ENCODE measurements at places on chromosomes 11 and 22. TPM values are rescaled to one million over a fixed set of nuclear protein-coding genes. Genes with fewer than 3 reads are reported as not detected.
A peak's percentile ranks its signal among the peaks of the same experiment; 100 is the strongest.

TRIM51 gene
- polyA plus RNA-seq = not detected

TMEM86A gene
- 3.8 TPM for polyA plus RNA-seq

PKP3 gene
- 0.16 TPM for polyA plus RNA-seq

MS4A15 gene
- polyA plus RNA-seq = not detected

FAM180B gene
- polyA plus RNA-seq = 2.6 TPM

CSF2RB gene
- polyA plus RNA-seq = 1.6 TPM

PYGM gene
- 294 TPM for polyA plus RNA-seq

NAALAD2 gene
- polyA plus RNA-seq = 5.2 TPM

MS4A6E gene
- not detected for polyA plus RNA-seq

LYVE1 gene
- polyA plus RNA-seq = 66.6 TPM

OR4A16 gene
- polyA plus RNA-seq = not detected

- no peak for DNase-seq
Measured at GRCh38 chr11:11667056-11667455, 45.3 kb upstream of the GALNT18 start.

DNA sequence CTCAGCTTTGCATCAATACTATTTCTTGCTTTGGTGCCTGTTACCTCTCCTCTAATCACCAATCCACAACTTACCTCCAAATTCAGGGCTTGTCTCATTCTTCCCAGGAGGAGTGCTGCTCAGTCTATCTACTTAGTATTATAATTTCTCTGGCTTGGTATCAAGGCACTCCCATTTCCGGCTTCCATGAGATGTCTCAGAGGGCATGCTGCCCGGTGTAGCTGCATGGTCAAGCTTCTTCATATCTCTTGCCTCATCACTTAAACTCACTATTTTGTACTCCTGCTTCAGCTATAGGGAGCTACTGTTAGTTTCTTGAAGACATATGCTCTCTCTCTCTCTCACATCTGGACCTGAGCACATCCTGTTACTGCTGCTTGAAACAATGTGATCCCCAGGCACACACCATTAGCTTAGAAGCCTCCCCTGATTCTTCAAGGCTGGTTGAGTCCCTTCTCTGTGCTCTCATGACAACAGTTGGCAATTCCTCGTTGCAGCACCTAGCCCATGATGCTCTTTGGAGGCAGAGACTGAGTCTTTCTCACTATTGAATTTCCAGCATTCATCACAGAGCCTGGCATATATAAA lies 182.8 kb upstream of the SYN3 start:
- no peak for DNase-seq

- no peak for DNase-seq
Measured at GRCh38 chr11:129061492-129062230, 119.0 kb upstream of the TP53AIP1 start.

- no peak for DNase-seq
Measured at GRCh38 chr11:117117681-117118080, 19.5 kb upstream of the SIK3 start.

DNA sequence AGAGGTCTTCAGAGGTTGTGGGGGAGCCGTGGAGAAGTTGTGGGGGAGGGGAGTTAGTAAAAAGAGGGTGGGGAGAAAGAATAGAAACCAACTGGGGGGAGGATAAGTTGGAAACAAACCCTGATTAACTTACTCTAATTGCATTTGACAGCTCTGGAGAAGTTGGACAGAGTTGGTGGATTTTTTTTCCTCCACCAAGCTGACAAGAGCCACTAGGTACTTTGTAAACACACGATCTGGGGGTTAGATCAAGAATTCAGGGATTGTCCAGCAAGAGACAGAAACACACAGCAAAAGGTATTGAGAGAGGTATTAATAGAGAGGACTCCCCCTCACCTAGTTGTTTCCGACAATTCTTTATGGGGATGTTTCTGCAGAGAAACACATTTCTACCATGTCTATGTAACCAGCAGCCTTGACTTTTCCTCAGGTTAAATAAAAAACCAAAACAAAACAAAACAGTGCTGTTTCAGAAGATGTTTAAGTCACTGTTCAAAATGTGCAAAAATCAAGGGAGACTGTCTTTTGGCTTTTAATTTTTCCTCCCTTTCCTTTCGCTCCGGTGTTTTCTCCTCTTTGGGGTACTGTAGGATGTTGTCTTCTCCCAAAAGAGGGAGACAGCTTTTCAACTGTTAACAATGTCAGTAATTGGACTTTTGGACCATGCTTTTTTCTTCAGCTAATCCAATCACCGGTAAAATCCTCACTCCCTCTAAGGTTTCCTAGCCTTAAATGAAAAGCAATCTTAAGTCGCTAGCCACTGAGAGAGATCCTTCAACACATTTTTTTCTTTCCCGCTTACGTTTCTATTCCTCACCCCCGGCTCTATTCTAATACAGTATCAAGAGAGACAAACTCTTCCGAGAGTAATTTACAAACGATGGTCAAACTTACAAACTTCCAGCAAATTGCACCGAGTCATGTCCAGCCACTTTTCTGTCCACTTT lies 708 bp downstream of the MAML2 start:
- no peak for DNase-seq

DNA sequence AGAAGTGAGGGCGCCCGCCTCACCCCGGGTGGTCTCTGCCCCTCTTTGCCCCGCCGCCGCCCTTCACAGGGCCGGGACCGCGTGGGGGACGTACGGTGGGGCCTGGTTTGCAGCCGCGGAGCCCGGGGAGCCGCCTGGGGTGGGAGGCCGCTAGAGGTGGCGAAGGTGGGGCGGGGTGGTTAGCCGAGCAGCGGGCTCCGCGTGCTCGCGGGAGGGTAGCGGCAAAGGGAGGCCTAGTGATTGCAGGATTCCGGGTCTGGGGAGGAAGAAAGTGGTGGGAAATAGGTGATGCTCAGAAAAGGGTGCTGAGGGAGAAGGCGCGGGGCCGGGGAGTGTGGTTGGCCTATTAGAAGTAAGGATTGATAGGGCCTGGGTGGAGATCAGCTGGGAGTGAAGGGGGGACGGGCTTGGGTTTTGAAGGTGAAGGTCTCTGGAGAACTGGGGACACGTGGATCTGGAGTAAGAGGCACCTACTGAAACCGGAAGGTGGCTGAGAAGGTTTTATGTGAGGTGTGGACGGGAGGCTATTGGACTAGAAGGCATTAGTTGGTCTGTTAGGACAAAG lies 571 bp downstream of the FAR1 start:
- no peak for DNase-seq

- peak; percentile 43 for DNase-seq
Measured at GRCh38 chr11:103842795-103843194, 193.6 kb upstream of the DDI1 start.

DNA sequence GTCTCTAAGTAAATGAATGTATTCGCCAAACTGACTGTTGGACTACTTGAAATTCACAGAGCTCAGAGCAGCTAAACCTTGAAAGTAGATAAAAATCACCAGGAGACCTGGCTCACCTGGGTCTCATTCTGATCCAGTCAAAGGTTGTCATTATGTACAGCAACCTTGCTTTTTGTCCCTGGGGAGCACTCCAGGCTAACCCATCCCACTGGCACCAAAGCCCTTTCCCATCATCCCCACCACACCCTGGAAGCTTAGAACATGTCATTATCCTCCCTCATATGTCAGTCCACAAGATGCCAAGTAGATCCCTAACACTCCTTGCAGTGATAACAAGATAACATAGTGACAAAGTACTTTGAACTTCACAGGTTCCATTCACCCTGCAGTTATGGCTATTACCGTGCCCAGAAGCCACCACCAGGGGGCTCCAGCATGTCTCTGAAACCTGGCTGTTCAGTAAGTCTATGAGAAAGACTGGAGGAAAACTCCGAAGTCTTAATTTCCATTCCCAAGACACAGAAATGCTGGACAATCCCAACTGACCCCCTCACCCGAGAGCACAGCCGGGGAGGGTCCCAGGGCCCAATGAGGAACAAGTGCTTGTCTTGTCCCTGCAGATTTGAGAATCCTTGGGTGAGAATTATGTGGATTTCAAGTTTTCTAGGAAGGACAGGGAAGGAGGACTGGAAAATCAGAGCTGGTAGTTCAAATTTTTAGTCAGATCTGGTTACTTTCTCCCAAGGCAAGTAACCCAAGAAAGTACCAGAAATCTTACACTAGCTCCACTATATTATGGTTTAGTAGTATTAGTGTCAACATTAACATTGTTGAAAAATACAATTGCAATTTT lies 43.0 kb upstream of the USP47 start:
- peak; percentile 34 for DNase-seq

- no peak for DNase-seq
Measured at GRCh38 chr11:112216561-112217105, 9.6 kb upstream of the PTS start.

DNA sequence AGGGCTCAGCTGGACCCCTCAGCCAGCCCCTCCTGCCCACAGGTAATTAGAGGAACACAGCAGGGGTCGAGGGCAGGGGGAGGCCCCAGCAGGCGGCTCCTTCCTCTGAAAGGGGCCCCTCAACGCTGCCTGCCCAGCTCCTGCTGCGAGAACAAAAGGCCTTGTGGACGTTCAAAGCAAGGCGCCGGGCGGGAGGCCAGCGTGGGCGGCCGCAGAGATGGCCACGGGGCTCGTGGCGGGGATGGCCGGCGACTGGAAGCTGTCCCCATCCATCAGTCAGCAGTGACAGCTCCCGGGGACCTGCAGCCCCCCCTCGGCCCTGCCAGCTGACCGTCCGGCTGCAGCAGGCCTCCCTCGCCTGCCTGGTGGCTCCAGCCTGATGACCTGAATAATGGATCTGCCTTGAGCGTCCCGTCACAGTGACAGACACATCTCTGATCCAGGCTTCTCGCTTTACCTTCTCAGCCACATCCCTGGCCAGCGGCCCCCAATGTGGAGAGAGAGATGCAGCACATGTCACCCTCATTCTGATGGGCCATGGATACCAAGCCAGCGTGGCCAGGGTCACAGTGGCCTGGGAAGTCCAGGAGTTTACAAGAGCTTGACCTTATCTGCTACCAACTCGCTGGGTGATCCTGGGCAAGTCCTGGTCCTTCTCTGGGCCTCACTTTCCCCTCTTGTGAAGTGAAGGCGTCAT lies 159.3 kb downstream of the MN1 start:
- DNase-seq = no peak

GRCh38 chr11:9803685-9804418 lies 140.0 kb downstream of the SWAP70 start:
- peak; percentile 75 for DNase-seq

GRCh38 chr22:23565305-23565914 lies 14.7 kb downstream of the IGLL1 start:
- no peak for DNase-seq

- DNase-seq = no peak
Measured at GRCh38 chr22:19851291-19852176, 3.1 kb downstream of the GNB1L start.

- DNase-seq = no peak
Measured at GRCh38 chr11:2102132-2102882, 36.9 kb downstream of the IGF2 start.

- DNase-seq = no peak
Measured at GRCh38 chr11:79397252-79397651, 43.6 kb downstream of the TENM4 start.

GRCh38 chr11:108516125-108516524 lies 17.9 kb upstream of the POGLUT3 start:
- no peak for DNase-seq

DNA sequence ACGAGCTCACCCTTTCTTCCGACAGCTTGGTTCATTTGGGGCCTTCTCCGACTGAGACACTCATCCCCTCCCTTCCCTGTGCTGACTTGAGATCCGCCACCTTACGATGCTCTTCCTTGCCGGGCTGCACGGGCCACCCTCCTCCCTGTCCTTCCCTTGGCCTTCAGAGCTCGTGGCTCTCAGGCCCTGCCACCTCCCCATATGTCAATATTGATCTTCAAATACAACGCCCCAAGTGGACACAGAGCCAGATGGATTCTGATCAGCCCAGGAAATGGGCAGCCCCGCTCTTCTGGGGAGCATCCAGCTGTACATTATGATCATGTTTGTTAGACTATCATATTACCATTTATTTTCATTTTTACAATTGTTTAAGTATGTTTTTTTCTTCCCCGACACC lies 812.8 kb downstream of the TBC1D22A start:
- DNase-seq = no peak

GRCh38 chr11:81071606-81072005 lies 1630.8 kb upstream of the TENM4 start:
- no peak for DNase-seq

GRCh38 chr11:47332303-47332711 lies 20.2 kb downstream of the MYBPC3 start:
- DNase-seq = no peak

- DNase-seq = no peak
Measured at GRCh38 chr11:30876663-30877396, 290.7 kb upstream of the MPPED2 start.

DNA sequence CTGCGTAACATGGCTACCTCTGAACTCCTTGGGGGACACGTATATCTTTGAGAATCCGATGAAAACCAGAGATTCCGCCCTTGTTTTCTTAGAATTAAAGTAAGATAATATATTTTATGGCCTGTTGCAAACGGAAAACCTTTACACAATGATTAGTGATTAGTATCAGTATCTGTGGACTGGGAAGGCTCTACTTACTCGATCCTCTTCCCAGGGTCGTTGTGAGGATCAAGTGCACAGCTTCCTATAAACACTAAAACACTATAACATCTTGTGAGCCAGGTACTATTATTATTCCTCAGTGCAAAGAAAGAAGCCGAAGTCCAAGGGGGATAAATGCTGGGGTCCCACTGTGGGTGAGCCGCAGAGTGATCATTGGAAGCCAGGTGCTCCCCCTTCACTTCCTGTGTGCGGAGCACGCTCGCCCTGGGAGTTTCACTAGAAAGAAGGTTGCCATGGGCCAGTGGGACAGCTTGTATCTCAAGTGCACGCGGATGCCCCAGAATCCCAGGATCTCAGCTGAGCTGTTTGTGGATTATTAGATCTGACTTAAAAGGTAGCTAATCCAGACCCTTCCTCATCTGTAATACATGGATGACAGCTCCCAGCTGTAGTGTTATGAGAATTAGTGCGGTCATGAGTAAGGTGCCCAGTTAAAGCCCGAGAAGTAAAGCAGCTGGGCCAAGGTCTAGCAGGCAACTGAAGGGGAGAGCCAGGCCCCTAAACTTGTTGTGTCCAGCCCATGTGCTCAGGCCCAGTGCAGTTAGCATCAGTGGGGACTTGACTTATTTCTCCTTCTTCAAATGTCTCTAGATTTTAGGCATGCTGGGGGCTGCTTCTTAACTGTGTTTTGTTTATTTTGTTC lies 839 bp downstream of the CBY1 start:
- no peak for DNase-seq

GRCh38 chr22:50665738-50666137 lies 6.9 kb upstream of the SHANK3 start:
- no peak for DNase-seq

- no peak for DNase-seq
Measured at GRCh38 chr11:83054904-83055380, 16.8 kb downstream of the RAB30 start.

GRCh38 chr11:103875855-103876510 lies 160.5 kb upstream of the DDI1 start:
- DNase-seq = no peak

GRCh38 chr11:45816614-45817013 lies 11.7 kb downstream of the SLC35C1 start:
- DNase-seq = no peak

DNA sequence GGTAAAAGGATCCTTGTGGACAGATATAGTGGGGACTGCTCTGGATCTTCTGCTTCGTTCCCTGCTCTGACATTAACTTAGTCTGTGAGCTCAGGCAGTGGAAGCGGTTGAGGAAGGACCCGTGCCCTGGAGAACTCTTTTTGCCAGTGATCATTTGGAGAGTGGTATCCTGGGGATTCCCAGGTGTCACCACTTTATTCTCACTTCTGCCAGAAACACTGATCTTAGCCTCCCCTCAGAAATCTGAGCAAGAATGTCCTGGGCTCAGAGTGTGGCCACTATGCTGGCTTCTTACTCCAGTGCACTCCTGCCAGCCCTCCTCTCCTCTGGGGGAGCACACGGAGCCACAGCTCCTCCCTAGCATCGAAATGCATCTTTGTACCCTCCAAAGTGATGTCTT lies 7.6 kb upstream of the PHOX2A start:
- DNase-seq = no peak

- DNase-seq = no peak
Measured at GRCh38 chr11:121634889-121635288, 182.1 kb upstream of the SORL1-AS1 start.
